ENCODE measurements at places on chromosomes 1 and 21. TPM values are rescaled to one million over a fixed set of nuclear protein-coding genes. Genes with fewer than 3 reads are reported as not detected.
A peak's percentile ranks its signal among the peaks of the same experiment; 100 is the strongest.

GRCh38 chr1:57966751-57967406 lies 543.0 kb upstream of the DAB1 start:
- DNase-seq, result no peak
- no peak overlapping the region for H3K27ac ChIP-seq
- H3K4me3 ChIP-seq, result no peak overlapping the region
- H3K36me3 ChIP-seq, result no peaks in the 10 kb centered on the region

DNA sequence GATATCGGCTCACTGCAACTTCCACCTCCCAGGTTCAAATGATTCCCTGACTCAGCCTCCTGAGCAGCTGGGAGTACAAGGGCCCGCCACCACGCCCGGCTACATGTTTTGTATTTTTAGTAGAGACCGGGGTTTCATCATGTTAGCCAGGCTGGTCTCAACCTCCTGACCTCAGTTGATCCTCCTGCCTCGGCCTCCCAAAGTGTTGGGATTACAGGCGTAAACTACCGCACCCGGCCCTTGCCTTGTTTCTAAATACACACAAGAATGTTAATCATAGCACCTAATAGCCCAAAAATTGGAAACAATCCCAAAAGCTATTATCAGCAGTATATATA lies 1.2 kb upstream of the MSTO1 start:
- H3K4me3 ChIP-seq, result no peak overlapping the region
- no peaks in the 10 kb centered on the region for H3K27me3 ChIP-seq
- no peaks in the 10 kb centered on the region for H3K4me1 ChIP-seq
- no peak overlapping the region for H3K27ac ChIP-seq
- no peaks in the 10 kb centered on the region for H3K36me3 ChIP-seq

GRCh38 chr1:44594353-44594752 lies 79.9 kb downstream of the TMEM53 start:
- no peaks in the 10 kb centered on the region for H3K36me3 ChIP-seq
- H3K4me3 ChIP-seq, result no peak overlapping the region
- no peaks in the 10 kb centered on the region for H3K4me1 ChIP-seq

DNA sequence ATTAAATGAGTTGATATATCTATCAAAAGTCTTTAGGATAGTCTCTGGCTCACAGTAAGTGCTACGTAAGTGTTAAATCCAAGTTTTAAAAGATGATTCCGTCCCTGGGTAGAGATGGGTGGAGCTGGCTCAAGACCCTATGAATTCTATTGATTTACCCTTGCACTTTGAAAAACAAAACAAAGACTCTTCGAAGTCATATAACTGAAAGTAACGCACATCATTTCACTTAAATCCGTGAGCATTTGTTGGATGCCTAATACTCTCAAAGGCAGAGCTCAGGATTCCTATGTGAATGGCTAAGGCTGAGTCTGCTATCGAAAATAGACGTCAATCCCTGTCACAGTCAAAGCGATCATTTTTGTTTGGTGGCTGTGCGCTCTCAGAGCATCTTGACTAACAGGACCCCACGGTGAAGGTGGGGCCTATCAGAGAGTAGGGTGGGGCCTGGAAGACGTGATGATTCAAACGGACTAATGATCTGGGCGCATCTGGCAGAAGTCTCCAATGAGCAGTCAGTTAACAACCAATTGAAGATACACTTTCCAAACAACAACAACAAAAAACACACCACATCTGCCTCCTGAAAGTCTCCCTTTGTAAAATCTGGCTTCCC lies 1.2 kb upstream of the NUCKS1 start:
- peaks cover 17% of the 10 kb centered on the region for H3K4me1 ChIP-seq
- no peak overlapping the region for H3K4me3 ChIP-seq
- H3K27ac ChIP-seq, result no peak overlapping the region

GRCh38 chr1:9316080-9316444 lies 23.4 kb downstream of the SPSB1 start:
- no peaks in the 10 kb centered on the region for H3K36me3 ChIP-seq
- peaks cover 32% of the 10 kb centered on the region for H3K4me1 ChIP-seq
- H3K4me3 ChIP-seq, result no peak overlapping the region
- no peak for DNase-seq

DNA sequence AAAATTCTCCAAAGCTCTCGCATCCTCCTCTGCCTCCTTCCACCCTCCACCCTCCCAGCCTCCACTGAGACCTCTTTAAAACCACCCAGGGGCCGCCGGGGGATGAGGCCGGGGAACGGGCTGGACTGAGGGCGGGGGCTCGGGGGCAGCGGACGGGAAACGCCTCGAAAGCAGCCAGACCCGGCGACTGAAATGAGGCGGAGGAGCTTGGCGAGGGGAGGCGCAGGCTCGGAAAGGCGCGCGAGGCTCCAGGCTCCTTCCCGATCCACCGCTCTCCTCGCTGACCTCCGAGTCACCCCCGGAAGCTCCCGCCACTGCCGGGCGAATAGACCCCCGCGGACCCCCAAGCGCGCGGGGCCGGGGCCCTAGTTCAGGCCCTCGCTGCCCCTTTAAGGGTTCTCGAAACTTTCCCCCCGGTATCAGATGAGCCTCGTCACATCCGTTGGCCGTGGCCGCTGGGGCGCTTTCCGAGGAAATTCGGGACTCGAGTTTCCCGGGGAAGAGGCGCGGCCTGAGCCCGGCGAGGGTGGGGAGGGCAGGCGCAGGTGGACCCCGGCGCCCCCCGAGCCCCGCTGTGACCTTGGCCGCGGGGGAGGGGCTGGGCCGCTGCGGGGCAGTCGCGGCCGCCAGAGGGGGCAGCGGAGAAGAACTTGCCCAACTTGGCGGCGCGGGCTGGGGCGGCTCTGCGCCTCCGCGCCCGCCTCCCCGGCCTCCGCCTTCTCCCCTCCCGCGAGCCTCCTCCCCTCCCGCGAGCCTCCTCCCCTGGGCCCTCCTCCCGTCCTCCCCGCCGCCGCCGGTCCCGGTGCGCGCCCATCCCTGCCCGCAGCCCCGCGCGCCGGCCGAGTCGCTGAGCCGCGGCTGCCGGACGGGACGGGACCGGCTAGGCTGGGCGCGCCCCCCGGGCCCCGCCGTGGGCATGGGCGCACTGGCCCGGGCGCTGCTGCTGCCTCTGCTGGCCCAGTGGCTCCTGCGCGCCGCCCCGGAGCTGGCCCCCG lies at the start of gene BACE2:
Gene BACE2 (plus strand): TSS at position 813 of the 995 bp plus-strand sequence. CDS start 104 bp downstream, at position 917.
- peak within 1 kb of the TSS; percentile 85 for H3K27ac ChIP-seq
- DNase-seq, result peak; percentile 80
- H3K4me1 ChIP-seq, result peaks cover 3% of the 10 kb centered on the region
- H3K4me3 ChIP-seq, result peak within 1 kb of the TSS; percentile 67

DNA sequence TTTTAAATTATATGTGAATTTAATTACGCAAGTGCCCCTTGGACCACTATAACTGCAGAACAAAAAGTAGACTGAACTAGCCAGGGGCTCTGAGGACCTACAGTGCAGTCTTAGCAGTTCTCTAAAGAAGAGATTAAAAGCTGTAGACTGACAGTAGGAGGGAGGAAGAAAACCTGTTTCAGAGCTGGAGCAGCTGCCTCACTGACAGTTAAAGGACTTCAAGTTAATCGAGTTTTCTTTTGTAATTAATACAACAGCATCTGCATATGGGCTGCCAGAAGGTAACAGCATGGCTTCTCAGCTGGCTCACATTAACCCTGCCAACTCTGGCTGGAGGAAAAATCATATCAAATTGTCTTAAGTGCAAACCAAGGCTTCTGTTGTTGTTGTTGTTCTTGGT lies 19.9 kb downstream of the DSTYK start:
- H3K27me3 ChIP-seq, result no peaks in the 10 kb centered on the region
- no peak for DNase-seq
- H3K4me3 ChIP-seq, result no peak overlapping the region
- H3K4me1 ChIP-seq, result peaks cover 20% of the 10 kb centered on the region

DNA sequence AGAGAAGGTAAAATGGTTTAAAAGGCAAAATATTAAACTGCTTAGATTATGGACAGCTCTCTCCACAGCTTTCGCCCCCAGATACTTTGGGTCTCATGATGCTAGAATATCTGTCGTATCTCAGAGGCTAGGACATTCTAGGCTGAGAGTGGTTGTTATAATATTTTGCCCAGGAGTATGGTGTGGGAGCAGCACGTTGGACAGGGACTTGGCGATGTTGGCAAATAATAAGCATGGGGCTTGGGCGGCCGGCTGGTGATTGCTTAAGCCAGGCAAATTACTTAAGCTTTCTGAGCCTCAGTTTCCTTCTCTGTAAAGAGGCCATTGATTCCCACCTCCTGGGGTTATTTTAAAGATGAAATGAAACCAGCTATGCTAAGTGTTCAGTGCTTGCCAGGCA lies 133.2 kb downstream of the ROR1 start:
- H3K36me3 ChIP-seq, result no peaks in the 10 kb centered on the region
- no peaks in the 10 kb centered on the region for H3K27me3 ChIP-seq
- no peak overlapping the region for H3K4me3 ChIP-seq
- no peaks in the 10 kb centered on the region for H3K4me1 ChIP-seq
- H3K27ac ChIP-seq, result no peak overlapping the region

GRCh38 chr1:159581422-159581821 lies 6.2 kb upstream of the APCS start:
- H3K4me3 ChIP-seq, result no peak overlapping the region
- no peaks in the 10 kb centered on the region for H3K27me3 ChIP-seq
- no peak for DNase-seq

GRCh38 chr1:183267646-183268431 lies 81.8 kb downstream of the LAMC2 start:
- H3K4me3 ChIP-seq, result no peak overlapping the region
- H3K27ac ChIP-seq, result no peak overlapping the region
- DNase-seq, result no peak
- no peaks in the 10 kb centered on the region for H3K27me3 ChIP-seq

DNA sequence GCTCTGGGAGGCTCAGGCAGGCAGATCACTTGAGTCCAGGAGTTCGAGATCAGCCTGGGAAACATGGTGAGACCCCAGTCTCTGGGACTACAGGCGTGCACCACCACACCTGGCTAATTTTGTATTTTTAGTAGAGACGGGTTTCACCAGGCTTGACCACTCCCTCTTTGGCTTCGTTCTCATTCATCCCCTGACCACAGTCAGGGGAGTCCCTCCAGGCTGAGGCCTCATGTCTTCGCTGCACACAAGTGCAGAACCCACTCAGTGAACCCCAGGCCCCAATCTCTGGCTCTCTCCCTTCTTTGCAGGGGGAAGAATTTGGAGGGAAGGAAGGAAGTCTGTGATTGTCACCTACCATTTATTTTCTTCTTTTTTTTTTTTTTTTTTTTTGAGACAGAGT lies 9.2 kb upstream of the RPS6KA1 start:
- no peaks in the 10 kb centered on the region for H3K36me3 ChIP-seq
- no peaks in the 10 kb centered on the region for H3K27me3 ChIP-seq
- H3K27ac ChIP-seq, result no peak overlapping the region
- H3K4me1 ChIP-seq, result no peaks in the 10 kb centered on the region

The C1QA gene
- total RNA-seq, result 8.7 TPM

The NIPAL3 gene
- 46.0 TPM for total RNA-seq

The OR4F16 gene
- total RNA-seq, result 0.93 TPM

The PODN gene
- total RNA-seq, result 87.5 TPM

The DDAH1 gene
- total RNA-seq, result 54.3 TPM

The TNFRSF9 gene
- total RNA-seq, result 0.06 TPM
